Cerebellum (tissue), 4 donors: ENCODE measurements at places on chromosomes 1 and 21. TPM values are rescaled to one million over a fixed set of nuclear protein-coding genes. Genes with fewer than 3 reads are reported as not detected.

- DNase-seq, result no peak
Measured at GRCh38 chr1:181905944-181906597, 155.4 kb downstream of the ZNF648 start.

GRCh38 chr21:39313042-39313570, 326 bp downstream of the BRWD1 start:
- DNase-seq, result peak; percentile 75

Gene TSNAX
- 35.4 TPM for total RNA-seq

Gene RAVER2
- 21.4 TPM for total RNA-seq
